NCI-H2081 (cell line): ENCODE measurements at places on chromosomes 5 and 9.

GRCh38 chr5:168992687-168993086, 308.3 kb downstream of the SLIT3 start:
- DNase-seq: no peak

DNA sequence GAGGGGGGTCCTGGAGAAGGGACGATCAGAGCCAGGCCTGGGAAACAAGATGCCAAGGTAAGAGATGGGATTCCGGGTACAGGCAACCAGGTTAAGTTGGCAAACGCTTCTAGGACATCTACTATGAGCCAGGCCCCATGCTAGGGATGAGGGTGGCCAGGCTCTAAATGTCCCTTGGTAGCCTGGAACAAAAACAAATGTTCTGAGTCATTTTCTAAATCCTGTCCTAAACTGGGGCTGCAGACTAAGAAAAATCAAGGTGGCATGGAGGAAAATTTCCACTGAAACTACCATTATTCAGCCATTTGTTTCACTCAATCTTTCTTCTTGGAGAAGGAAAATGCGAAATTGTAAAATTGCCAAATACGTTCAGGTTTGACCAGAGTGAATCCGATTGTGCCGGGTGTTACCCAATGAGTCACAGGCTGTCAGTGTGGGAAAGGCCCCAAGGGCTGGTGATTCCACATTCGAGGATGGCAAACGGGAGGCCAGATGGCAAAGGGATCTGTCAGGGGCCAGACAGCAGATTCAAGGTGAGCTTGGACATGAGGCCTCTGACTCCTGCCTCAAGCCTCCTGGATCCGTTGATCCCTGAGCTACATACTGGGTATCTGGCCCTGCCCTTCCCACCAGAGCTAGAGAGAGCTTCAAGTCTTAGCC, 57.6 kb downstream of the PAX5 start:
- DNase-seq: no peak

DNA sequence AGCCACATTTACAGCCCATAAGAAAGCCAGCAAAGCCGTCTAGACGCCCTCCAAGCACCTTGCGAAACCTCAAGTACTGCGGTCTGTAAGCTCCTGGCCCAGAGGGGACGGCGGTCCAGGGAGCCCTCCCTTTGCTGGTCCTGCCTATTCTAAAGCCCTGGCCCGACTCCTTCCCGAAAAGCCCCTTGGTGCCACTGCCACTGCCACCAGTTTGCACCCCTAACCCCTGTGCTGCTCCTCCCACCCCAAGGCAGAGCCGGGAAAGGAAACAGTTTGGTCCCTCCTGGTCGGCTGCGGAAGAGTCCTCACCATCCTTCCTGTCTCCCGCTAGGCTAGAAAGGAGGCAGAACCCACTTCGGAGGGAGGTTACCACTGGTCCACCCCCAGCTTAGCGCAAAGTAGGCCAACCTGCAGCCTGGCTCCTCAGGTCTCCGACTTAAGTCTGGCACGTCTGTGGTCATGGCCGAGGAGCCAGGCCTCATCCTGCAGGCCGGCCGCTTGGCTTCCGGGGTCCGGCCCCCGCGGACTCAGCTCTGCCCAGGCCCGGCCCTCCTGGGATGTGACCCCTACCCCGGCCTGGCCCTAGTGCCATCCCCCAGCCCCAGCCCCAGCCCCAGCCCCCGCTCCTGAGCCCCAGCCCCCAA, 916 bp downstream of the TOR1A start:
- peak; percentile 25 for DNase-seq

DNA sequence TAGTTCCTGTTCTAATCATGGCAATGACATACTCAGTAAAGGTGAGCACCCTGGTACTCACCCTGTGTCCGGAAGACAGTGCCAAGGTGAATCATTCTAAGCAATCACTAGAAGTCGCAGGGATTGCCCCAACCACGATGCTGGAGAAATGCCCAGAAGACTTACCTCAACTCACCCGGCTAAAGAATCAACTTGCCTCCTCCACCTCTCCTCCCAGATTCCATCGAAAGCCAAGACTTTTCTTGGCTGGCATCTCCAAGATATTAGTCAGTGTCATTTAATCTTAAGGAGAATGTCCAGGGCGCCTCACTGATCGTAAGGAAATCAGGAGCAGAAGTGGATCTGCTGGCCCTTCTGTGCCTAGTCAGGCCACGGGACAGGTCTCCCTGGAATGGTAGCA, 204.9 kb downstream of the ERCC6L2 start:
- no peak for DNase-seq

DNA sequence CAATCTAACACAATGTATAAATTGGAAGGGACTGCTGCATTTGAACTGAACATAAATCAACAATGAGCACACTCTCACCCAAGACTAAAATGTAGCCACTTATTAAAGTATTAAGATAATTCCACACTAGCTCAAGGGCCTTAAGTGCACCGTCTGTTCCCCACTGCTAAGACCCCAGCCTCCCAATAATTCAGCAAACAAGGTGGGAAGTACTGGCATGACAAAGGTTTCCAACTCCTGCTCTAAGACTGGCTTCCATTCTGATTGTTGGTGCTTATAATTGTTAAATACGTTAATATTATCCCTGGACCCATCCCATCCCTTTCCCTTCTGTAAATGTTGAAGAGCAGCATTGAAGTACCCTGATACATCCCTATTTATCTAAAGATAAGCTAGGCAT, 636.7 kb downstream of the NR2F1-AS1 start:
- DNase-seq: no peak

DNA sequence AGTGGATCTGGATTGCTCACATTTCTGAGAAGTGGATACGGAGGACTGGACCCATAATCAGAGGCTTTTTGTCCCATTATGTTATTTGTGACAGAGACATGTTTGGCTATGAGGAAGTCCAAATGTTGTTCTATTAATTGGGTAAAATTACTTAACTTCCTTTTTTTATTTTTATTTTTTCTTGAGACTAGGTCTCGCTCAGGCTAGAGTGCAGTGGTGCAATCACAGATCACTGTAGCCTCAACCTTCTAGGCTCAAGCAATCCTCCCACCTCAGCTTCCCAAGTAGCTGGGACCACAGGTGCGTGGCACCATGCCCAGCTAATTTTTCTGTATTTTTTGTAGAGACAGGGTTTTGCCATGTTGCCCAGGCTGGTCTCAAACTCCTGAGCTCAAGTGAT, 11.9 kb upstream of the PGGT1B start:
- no peak for DNase-seq

DNA sequence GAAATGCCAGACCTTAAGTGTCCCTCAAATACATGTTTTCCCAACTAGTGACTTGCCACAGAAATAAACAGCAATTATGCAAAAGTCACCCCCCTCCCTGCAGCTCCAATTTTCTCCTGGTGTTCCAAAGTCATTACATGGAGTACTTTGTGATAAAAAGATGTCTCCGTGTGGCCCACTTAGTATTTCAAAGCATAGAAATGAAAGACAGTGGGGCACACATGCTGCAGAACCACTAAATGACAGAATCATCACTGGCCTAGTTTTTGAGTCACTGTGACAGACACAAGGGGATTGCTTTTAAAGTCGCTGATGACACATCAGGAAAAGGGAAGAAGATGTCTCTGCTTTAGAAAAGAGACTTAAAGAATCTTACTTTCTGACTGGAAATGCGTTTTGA, 323.4 kb downstream of the PSAT1 start:
- no peak for DNase-seq
